ENCODE measurements at places on chromosomes 5 and 9.

GRCh38 chr9:120985819-120986222 is 59.2 kb upstream of the TRAF1 start:
- DNase-seq, result peak; percentile 30

DNA sequence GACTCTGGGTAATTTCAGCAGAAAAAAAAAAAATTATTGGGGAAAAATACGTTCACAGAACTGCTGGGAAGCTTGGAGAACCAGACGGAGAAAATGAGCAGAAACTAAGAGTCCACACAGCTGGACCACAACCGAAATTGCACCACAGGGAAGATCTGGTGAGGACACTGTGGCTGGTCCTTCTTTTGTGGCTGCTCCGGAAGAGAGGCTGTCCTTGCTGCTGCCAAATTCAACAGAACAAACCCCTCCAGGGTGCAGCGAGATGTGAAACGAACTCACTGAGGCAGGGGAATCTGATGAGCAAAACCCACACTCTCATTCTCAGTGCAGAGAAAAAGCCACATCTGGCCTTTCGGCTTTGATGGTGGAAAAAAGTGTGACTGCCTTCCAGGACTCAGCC is 200.0 kb downstream of the ACTL7B start:
- DNase-seq, result no peak

DNA sequence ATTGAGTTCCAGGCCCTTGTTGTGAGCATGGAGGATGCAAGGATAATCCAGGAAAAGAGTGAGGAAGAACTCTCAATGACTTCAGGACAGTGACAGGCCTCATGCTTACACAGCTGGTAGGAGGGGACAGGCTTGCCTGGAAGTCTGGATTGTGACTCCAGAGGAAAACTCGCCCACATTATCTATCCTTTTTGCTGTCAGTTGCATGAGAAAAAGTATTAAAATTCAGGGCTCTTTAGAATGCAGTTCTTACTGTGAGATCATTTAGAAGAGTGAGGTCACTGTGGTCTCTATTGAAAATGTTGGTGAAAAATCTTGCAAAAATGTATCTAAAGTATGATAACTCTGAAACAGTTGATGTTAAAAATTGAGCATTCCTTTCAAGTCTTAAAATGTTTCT is 30.5 kb downstream of the NTRK2 start:
- no peak for DNase-seq

GRCh38 chr9:72332351-72332750 is 32.7 kb downstream of the ZFAND5 start:
- no peak for DNase-seq
